Kidney (tissue), 22 donors: ENCODE measurements at places on chromosomes 12 and 14. TPM values are rescaled to one million over a fixed set of nuclear protein-coding genes. Genes with fewer than 3 reads are reported as not detected.
A peak's percentile ranks its signal among the peaks of the same experiment; 100 is the strongest.

Gene NEUROD4
- not detected for total RNA-seq

Gene STXBP6
- 3.9 TPM for total RNA-seq

GRCh38 chr14:105075379-105076295, 10.4 kb upstream of the GPR132 start:
- peak; percentile 49 for DNase-seq

DNA sequence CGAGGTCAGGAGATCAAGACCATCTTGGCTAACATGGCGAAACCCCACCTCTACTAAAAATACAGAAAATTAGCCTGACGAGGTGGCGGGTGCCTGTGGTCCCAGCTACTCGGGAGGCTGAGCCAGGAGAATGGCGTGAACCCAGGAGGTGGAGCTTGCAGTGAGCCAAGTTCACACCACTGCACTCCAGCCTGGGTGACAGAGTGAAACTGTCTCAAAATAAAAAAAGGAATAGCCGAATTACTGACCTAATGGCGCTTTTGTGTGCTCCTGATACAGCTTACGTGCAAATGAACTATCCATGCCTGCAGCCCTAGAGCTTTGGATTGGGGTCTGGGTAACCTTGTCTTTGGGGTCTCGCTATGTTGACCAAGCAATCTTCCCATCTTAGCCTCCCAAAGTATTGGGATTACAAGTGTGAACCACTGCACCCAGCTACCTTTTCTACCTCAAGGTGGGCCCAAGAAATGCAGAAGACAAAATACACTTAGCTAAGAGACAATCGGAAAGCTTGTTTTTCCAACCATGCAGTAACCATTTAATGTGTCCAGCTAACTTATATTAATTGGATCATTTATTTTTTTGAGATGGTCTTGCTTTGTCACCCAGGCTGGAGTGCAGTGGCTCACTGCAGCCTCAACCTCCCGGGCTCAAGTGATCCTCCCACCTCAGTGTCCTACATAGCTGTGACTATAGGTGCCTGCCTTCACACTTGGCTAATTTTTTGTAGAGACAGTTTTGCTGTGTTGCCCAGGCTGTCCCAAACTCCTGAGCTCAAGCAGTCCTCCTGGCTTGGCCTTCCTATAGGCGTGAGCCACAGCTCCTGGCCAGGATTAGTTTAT, 5.5 kb downstream of the PABPN1 start:
- no peak for DNase-seq

GRCh38 chr12:20278276-20278675, 90.1 kb upstream of the PDE3A start:
- no peak for DNase-seq

GRCh38 chr12:131094831-131095805, 141.4 kb downstream of the ADGRD1 start:
- no peak for DNase-seq

Gene KRT6C
- not detected for total RNA-seq

Gene VRTN
- not detected for total RNA-seq

GRCh38 chr12:113961921-113962710, 4.0 kb downstream of the RBM19 start:
- DNase-seq, result peak; percentile 10

- no peak for DNase-seq
These were observed 7.1 kb upstream of the WASHC4 start for GRCh38 chr12:105100207-105100985.

GRCh38 chr14:67934087-67934486, 114.5 kb downstream of the RAD51B start:
- DNase-seq, result peak; percentile 94

DNA sequence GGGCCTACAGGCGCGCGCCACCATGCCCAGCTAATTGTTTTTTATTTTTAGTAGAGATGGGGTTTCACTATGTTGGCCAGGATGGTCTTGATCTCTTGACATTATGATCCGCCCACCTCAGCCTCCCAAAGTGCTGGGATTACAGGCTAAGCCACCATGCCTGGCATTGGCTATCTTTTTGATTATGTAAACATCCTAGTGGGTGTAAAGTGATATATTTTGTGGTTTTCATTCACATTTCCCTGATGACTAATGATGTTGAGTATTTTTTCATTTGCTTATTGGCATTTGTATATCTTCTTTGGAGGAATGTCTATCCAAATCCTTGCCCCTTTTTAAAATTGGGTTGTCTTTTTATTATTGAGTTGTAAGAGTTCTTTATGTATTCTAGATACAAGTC, 16.3 kb downstream of the CREBL2 start:
- DNase-seq, result no peak

DNA sequence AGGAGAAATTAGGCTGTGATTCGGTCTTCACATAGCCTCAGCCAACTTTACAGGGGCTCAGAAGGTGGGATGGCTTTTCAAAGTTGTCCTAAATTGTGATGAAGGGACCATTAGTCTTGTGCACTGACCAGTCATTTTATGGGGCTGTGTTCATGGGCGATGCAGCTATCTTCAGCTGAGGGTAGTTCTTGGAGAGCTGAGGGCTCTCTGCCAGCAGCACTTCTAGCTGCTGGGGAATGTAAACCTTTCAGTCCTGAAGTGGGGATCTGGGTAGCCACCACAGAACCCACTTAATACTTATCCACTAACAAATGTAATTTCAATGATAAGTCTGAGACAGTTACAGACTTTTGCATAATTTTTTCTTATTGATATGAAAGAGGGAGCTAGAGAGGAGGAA, 270.6 kb downstream of the AEBP2 start:
- DNase-seq, result no peak

DNA sequence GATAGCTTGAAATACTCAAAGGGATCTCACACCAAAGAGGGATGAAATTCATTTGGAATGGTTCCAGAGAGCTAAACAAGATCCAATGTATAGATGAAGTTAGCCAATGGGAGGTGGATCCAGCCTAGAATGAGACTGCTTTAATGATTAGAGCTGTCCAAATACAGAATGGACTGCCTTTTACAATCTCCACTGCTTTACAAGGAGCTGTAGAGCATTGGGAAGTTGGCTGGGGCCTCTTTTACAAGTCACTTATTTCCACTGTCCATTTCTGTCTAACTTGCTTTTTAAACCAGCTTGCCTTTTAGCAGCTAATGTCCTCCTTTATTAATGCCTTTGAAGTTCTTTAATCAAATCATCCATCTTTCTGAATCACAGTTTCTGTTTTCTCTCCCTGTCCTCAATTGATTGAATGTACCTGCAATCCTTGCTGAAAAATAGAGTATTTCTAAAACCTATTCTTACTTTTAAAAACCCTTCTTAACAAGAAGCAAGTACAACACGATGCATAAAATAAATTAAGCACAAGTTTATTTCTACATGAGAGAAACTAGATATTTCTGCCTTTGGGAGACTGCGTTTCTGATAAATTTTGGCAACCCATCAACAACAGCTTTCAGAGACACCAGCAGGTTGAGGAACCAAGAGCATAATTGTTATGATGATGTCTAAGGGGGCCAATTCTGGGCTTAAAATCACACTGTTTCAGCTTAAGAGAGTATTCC, 3.4 kb upstream of the ATP2A2 start:
- DNase-seq, result no peak

Gene C1QL4
- 1.0 TPM for total RNA-seq

DNA sequence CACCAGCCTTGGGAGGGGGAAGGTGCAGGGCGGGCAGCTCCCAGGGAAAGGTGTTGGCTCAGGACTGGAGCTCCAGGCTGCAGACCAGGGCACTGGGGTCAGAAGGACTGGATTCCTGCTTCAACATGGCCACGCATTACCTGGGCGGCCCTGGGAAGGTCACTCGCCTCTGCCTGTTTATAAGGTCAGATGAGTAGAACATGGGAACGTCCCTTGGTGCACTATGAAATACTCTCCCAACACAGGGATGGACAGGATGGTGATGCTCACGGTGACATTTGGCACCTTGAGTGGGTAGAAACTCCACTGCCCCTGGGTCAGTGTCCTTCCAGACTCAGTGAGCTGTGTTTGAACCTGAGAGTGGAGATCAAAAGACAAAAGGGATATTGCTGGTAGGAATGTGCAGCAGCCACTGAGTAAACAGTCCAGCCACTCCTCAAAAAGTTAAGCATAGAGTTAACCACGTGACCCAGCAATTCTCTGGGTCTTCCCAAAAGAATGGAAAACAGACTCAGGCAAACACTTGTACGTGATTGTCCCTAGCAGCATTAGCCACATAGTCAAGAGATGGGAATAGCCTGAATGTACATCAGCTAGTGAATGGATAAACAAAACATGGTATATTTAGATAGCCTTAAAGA, 9.1 kb upstream of the BDKRB2 start:
- no peak for DNase-seq

GRCh38 chr12:43109631-43110345, 442.2 kb downstream of the ADAMTS20 start:
- no peak for DNase-seq

DNA sequence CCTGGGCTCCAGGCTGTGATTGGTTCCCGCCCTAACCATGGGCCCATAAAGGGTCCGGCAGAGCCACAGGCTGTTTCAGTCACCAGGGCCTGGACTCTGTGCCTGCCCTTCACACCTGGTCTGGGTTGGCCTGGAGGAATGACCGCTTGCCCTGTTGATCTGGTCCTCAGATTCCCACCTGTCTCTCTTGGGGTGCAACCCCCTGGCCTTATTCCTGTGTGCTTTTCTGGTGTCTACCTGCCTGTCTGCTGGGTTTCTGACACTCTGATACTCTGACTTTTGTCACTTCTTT, 2.9 kb upstream of the KRT83 start:
- no peak for DNase-seq

Gene NABP2
- 31.0 TPM for total RNA-seq

Gene KRT82
- not detected for total RNA-seq

- DNase-seq, result peak; percentile 76
These were observed 274.7 kb downstream of the DAD1 start for GRCh38 chr14:22314183-22314820.

Gene EFS
- 5.5 TPM for total RNA-seq

Gene TCTN2
- 31.6 TPM for total RNA-seq

Gene PCED1B
- total RNA-seq, result 9.2 TPM

DNA sequence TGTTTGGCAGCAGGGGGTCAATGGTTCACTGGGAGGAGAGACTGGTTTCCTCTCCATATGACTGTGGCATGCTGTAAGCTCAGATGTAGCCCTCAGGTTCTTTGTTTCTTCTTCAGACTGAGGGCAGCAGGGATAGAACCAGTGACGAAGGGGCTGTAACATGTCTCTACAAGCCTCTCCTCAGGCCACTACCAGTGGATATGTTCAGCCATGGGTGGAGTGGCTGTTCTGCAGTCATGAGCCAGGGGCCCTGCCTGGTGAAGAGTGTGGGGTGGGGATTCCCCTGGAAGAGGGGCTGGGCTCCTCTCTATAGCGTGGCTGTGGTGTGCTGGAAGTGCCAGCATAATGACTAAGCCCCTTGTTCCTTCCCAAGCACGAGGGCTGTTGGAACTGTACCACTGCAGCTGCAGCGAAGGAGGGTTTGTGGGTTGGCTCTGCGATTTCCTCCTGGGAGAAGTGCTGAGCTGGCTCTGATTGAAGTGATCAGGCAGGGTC, 55.8 kb downstream of the CMAS start:
- no peak for DNase-seq

- DNase-seq, result no peak
These were observed 4.1 kb upstream of the DAO start for GRCh38 chr12:108875682-108876361.

GRCh38 chr12:102611995-102612394, 131.6 kb upstream of the IGF1 start:
- no peak for DNase-seq

Gene WBP11
- total RNA-seq, result 55.5 TPM

DNA sequence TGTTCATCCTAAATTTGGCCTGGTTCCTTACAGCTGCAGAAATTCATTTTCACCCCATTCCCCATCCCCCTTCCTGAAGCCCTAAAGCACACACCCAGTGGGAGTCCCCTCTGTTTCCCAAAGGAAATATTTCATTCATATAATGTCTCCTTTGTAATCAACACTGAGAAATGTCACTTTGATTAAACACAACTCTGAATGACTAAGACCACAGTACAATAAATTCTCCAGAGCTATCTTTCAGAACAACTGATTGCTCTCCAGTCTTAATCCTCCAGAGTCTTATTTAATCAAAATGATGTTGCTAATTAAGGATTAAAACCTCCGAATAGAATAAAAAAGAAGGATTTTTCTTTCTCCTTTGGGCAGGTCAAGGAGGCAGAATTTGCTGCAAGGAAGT, 6.4 kb downstream of the SLC15A5 start:
- DNase-seq, result no peak
